ENCODE measurements at places on chromosomes 6 and 20. TPM values are rescaled to one million over a fixed set of nuclear protein-coding genes. Genes with fewer than 3 reads are reported as not detected.

DNA sequence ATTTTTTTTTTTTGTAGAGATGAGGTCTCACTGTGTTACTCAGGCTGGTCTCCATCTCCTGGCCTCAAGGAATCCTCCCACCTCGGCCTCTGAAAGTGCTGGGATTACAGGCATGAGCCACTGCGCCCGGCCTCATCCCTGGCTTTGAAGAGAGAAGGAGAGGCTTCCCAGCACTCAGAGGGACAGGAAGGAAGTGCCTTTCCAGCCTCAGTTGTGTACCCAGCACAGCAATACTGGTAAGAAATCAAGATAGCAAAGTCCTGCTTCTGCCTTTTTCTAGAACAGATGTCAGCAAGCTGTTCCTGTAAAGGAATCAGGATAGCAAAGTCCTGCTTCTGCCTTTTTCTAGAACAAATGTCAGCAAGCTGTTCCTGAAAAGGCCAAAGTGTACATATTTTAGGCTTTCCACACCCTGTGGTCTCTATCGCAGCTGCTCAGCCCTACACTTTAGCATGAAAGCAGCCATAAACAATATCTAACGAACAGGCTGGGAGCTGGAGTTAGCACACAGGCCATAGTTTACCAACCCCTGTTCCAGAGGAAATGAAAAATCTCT, 6.3 kb upstream of the PLTP start:
- no peak for DNase-seq

- no peak for DNase-seq
Measured at GRCh38 chr6:112178846-112179245, 75.5 kb downstream of the LAMA4 start.

CST5 gene
- total RNA-seq: not detected

DNA sequence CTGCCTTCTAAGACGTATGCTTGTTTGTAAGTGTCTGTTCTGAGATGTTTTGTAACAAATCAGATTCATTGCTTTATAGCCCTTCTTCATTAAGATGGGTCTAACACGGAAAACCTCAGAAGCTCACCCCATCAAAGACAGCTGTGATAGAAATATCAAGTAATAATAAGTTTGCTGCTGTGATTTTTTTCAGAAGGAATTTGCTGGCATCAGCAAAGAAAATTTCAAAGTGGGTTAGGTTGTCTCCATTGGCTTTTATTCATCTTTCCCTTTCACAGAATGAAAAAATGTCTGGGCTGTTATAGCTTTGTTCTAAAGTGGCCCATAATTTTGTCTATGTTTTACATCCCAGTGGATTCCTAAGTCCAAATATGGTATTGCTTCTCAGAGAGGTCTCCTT, 81.4 kb downstream of the SLX4IP start:
- no peak for DNase-seq

- DNase-seq: no peak
Measured at GRCh38 chr6:25016014-25016720, 80.4 kb upstream of the RIPOR2 start.

DNA sequence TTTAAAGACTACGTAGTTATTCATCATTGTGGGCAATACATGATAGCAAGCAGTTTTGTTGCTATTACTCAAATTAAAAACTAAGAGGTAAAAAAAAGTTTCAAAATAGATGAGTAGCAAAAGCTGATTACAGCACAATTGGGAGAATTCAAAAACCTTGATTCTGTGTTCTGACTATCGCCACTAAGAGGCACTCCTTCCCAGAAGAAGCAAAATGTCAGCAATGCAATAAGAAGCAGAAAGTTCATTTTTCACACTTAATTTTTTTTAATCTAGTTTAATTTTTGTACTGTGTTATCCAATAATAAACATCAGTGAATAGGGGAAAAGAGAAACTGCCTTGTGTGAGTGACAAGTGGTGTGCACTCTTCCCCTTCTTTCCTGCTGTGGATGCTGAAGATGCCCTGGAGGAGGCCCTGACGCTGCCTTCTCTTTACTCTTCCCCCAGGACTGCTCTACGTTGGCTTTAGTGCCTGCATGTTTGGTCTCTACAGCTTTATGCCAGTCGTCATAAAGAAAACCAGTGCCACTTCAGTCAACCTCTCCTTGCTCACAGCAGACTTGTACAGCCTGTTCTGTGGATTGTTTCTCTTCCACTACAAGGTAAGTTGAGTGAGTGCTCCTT, 263.2 kb upstream of the PLN start:
- DNase-seq: no peak

- no peak for DNase-seq
Measured at GRCh38 chr6:52019092-52019491, 68.3 kb downstream of the PKHD1 start.
